SW480 (cell line): ENCODE measurements at places on chromosomes 7 and 10.
A peak's percentile ranks its signal among the peaks of the same experiment; 100 is the strongest.

GRCh38 chr7:101162551-101163278 lies 2.7 kb downstream of the VGF start:
- peak; percentile 88 for DNase-seq

GRCh38 chr7:64869121-64869725 lies 33.9 kb upstream of the ZNF273 start:
- no peak for DNase-seq

DNA sequence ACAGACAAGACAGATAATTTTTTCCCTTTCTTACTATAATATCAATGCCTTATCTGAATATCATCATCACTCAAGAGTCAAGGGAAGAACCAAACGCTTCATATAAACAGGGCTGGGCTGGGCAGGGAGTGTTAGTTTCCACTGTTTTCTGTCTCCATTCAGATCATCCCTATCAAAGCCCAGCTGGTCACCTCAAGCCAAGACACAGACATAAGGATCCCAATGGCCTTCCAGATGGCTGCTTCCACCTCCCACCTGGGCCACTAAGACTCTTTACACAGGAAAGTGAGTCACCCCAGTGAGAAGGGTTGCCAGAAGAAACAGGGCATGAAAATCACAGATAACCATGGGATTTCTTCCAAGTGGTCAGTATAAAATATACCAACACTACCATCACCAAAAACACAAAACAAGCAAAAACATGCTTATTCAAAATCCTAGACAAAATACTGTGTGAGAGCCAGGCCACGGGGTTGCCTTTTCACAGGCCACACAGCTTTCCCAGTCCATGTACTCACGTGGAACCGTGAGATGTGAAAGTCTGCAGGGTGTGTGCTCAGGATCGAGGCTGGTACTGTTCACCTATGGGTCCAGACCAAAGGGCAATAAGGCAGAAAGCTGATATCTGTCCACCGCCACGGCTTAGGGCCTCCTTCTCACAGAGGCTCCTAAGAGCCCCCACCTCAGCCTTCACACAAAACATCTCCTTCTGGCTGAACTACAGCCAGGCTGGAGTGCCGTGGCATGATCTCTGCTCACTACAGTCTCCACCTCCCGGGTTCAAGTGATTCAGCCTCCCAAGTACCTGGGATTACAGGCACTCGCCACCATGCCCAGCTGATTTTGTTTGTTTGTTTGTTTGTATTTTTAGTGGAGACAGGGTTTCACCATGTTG lies 5.7 kb downstream of the PRSS1 start:
- no peak for DNase-seq

- no peak for DNase-seq
Observed at GRCh38 chr7:130141161-130141883, 63.9 kb downstream of the TMEM209 start.

DNA sequence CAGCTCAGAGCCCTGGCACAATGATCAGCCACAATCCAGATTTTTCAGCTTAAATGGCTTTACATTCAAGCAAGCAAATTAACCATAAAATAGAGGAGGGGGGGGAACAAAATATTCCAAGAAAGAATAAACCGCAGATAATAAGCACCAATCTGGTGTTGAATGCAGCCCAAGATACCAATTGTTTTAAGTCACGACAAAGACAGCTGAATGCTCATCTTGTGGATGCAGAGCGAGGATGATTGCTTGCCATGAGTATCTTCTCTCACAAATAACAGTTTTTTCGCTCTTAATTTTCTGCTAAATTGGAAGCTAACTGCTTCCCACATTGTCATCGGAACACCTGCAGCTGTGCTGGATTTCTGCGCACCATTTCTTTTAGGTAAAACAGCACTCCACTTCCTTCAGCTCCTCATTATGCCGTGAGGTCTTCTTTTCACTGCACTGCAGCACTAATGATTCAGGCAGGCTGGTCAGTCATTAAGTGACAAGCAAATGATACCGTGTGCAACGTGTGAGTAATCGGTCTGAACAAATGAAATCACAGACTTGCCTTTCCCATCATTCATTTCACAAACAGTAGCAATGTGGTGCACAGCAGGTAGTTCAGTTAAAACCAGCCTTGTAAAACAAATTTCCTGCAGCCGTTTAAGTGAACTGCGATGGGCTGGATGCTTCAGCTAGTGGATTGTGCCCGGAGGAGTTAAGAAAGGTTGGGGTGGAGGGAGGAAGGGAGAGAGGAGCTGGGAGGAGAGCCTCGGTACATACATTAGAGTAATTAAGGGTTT lies 106.4 kb upstream of the CDCA7L start:
- DNase-seq: no peak

GRCh38 chr10:70457759-70458305 lies 16.4 kb upstream of the NODAL start:
- DNase-seq: no peak

DNA sequence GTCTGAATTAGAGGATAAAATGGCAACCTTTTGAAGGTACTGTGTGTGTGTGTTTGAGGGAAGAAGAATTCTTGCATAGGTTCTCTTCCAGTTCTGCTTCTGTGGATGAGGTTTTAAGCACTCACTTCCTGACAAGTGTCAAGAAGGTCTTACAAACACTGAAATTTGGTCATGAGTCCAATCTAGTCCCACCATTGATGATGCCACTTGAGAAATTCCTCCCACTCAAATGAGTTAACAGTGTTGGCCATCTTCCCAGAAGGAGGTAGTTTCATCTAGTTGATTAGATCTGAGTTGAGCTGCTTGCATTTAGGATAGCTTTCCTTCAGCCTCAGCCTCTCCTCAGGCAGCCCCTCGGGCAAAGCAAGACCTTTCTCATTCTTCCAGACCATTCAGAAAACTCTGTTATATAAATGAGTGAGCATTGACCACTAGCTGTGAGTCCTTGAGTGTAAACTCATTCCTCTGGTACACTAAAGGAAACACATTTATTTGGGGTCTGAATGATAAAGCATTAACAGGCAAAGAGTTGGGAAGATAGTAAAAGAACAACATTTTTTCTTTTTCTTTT lies 189.5 kb downstream of the TRIL start:
- no peak for DNase-seq

- DNase-seq: no peak
Observed at GRCh38 chr7:75628055-75628454, 110.7 kb downstream of the HIP1 start.

DNA sequence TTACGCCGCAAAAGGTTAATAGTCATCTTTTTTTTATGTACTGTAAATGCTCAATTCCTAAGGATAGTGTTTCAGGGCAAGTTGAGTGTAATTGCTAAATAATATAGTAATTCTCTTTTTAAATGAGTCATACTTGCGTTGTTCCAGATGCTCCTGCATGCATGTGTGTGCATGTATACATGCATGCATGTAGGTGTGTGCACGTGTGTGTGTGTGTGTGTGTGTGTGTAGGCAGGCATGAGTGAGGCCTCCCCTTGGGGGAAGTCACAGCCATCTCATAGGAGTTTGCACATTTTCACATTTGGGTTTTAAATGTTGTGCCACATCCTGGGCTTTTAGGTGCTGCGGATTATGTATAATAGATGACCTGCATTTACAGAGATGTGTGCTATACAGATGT lies 1095.8 kb downstream of the KCNMA1 start:
- DNase-seq: no peak

DNA sequence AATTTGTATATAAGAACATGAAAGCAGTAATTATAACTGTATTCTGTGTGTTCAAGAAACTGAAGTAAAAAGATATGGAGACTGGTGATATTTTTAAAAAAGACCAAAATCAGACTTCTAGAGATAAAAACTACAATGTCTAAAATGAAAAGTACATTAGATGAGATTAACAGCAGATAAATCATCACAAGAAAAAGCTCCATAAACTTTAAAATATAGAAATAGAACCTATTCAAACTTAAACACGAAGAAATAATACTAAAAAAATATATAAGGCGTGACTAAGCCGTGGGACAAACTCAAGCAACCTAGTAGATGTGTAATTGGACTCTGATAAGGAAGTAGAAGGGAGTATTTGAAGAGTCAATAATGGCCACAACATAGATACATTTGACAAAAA lies 189.1 kb upstream of the ZMIZ1 start:
- no peak for DNase-seq

GRCh38 chr7:132472463-132473120 lies 103.7 kb downstream of the PLXNA4 start:
- DNase-seq: no peak

DNA sequence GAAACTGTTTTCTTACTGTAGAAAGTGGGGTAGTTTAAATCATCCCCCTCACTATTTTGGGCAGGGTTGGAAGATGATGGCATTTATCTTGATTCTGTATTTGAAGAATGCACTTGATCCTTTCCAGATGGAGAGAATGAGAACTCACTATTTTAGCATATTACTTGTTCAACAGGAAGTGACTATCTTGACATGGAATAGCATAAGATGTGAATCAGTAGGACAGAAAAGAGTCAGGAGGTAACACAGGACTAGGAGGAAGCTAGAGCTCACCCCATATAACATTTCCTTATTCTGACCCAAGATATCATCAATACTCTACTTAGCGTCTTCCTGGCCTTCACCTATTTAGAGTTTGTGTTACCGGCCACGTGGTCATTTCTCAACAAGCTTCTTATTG lies 400.2 kb downstream of the PHTF2 start:
- DNase-seq: no peak

DNA sequence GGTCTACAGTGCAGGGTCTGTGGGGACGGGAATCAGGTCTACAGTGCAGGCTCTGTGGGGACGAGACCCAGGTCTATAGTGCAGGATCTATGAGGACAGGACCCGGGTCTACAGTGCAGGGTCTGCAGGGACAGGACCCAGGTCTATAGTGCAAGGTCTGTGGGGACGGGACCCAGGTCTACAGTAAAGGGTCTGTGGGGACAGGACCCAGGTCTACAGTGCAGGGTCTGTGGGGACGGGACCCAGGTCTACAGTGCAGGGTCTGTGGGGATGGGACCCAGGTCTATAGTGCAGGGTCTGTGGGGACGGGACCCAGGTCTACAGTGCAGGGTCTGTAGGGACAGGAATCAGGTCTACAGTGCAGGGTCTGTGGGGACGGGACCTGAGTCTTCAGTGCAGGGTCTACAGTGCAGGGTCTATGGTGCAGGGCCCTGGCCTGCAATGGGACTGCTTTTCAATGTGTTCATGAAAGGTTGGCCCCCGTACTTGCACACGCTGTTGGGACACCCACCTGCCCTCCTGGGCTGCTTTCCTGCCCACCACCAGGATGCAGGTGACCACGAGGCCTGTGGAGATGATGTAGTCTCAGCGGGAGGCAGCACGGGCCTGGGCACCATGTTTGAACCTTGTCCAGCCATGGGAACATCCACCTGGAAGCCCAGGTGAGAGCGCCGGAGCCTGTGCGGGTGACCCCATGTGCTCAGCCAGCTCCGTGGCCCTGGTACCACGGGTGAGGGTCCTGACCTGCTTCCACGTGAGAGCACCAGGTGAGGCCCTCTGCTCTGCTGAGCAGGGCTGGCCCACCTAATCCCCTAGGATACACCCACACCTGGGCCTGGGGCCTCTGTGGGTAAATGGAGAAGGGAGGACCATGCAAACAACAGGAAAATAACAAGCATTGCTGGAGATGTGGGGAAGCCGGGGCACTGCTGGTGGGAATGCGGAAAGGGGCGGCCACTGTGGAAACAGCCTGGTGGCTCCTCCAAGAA lies 91.4 kb upstream of the DIP2C start:
- no peak for DNase-seq

GRCh38 chr10:71363936-71364335 lies 32.8 kb upstream of the CDH23 start:
- no peak for DNase-seq

GRCh38 chr10:7767209-7767608 lies 20.6 kb downstream of the KIN start:
- DNase-seq: no peak

GRCh38 chr10:121448766-121449421 lies 149.3 kb downstream of the FGFR2 start:
- DNase-seq: no peak
